ENCODE measurements at places on chromosomes 11 and 22. TPM values are rescaled to one million over a fixed set of nuclear protein-coding genes. Genes with fewer than 3 reads are reported as not detected.
A peak's percentile ranks its signal among the peaks of the same experiment; 100 is the strongest.

DNA sequence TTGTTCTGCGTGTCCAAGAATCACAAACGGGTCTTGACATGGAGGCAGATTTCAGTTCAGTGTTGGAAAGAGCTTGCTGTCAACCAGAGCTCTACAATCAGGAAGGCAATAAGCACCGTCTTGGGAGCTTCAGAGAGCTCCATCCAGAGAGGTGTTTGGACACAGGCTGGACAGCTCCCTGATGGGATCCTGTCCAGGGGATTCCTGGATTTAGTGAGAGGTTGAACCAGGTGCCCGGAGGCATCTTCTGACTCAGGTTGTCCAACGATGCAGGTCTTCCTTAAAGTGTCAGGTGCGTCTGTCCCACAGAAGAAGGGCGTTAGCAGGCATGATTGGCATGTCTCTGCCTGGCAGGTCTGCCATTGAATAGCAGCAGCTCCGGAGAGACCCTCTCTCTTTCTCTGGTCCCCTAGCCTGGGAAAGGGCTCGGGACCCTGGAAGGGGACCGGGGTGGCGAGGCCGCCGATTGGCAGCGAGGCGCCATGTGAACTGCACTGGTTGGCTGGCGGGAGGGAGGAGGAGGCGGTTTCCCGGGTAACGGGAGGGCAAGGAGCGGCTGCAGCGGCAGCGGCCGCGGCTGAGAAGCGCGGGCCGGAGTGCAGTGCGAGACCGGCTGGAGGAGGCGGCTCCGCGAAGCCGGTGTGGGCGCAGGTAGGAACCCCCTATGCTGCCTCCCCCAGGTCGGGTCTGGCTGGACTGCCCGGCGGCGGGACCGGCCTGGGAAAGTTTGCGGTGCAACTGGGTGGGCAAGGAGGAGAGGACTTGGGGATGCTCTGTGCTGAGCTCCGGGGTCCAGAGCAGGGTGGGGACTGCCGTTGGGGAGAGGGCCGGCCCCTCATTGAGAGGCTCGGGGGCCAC, 104.1 kb upstream of the E2F8 start:
- DNase-seq = peak; percentile 48

CD3D gene
- not detected for total RNA-seq

XRRA1 gene
- total RNA-seq = 12.3 TPM

DNA sequence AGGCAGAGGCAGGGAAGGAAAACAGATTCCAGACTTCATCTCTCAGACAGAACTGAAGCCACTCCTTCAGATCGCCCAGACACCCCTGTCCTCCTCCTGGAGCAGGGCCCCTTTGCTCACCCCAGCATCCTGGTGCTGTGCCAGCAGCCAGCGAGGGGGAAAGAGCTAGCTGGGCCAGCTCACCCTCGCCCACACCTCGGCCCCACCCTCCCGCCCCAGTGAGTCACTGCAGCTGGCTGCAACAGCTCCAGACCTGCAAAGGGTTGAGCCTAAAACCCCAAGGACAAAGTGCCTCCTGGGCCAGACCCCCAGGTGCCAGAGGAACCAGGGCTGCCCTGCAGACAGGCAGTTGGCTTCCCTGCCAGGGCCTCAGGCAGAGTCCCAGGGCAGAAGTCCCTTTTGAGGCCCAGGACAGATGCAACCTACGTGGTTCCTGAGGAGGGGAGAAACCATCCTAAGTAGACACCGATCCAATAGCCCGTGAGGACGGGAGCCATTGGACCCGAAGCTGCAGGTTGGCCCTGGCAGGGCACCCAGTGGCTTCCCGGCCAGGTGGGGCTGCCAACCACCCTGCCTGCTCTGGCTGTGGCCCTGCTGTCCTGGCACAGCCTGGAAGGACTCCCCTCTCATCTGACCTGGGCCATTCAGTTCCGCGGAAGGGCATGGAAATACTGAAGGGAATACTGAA, 7.2 kb downstream of the AHNAK start:
- peak; percentile 76 for DNase-seq

DNA sequence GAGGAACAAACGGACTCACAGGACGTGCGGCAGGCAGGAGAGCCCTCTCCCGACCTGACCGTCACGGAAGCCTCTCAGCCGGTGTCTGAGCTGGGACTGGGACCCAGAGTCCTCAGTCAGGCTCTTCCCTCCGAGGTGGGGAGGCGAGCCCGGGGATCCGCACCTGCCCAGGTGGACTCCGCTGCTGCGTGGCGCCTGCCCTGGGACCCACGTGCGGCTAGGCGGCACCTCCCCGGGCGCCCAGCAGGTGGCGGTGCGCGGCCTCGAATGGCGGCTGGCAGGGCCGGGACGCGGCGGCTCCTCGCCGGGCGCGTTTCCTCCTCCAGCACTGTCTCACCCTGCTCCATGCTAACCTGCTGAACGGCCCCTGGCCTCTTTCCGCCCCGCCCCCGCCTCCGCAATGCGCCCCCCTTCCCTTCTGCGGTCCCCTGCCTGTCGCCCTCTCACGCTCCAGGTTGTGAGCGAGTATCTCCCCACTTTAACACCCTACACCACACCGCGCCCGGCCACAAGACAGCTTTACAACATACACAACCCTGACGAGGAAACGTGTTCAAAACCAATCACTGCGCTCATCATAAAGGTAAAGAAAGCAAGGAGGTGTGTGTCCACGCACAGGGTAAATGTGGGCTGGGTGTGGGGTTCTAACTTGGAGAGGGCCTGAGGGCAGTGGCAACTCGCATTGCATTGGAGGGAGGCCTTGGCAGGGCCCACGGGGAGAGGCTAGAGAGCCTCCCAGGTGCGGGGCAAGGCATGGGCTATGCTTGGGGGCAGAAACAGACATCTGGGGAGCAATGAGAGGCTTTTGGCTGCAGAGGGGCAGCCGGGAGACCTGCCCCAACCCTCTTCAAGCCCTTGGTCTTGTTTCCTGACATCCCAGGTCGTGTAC, 25.9 kb upstream of the ATXN10 start:
- peak; percentile 77 for DNase-seq

GRCh38 chr11:61954106-61954850, 4.1 kb downstream of the BEST1 start:
- no peak for DNase-seq

CDHR5 gene
- total RNA-seq = not detected

LMO1 gene
- total RNA-seq = 0.41 TPM

GRCh38 chr11:61716478-61717285, 35.8 kb upstream of the MYRF start:
- DNase-seq = no peak

C11orf21 gene
- 0.10 TPM for total RNA-seq

DNA sequence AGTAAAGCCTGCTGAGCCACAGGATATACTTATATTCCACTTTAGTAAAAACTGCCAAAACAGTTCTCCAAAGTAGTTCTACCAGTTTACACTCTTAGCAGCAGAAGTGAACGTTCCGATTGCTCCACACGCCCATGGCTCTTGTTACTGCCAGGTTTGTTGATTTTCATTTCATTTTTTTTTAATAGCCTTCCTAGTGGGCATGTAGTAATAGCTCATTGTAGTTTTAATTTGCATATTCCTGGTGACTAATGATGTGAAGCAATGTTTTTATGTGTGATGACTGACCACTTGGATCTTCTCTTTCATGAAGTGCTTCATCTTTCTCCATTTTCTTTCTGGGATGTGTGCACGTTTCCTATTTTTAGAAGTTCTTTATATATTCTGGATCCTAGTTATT, 4.8 kb upstream of the C11orf97 start:
- no peak for DNase-seq

GRCh38 chr11:112481893-112482292, 221.2 kb upstream of the PLET1 start:
- no peak for DNase-seq

DNA sequence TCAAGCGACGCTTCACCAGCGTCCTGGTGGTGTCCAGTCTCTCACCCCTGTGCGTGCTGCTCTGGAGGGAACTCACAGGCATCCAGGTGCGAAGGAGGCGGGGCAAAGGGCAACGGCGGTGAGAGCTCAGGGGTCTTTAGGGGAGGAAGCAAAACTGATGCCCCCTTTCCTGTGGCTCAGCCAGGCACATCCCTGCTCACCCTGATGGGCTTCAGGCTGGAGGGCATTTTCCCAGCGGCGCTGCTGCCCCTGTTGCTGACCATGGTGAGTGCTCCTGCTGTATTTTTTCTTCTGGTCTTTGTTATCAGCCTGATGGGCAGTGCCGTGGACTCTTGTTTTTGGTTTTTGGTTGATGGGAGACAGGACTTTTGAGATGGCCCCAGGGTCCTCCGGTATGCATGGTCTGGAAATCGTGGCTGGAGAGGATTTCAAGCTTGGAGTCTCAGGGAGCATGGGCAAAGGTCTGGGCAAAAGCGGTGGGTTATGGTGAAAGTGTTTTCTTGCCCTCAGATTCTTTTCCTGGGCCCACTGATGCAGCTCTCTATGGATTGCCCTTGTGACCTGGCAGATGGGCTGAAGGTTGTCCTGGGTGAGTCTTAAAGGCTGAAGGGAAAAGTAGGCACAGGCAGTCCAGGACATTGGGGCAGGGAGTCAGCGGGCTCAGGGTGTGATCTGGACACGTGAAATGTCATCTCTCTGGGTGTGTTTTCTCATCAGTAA, 695 bp downstream of the RCE1 start:
- no peak for DNase-seq

GRCh38 chr11:126366064-126366822, 10.8 kb downstream of the ST3GAL4 start:
- peak; percentile 82 for DNase-seq

DGAT2 gene
- 0.62 TPM for total RNA-seq

GRCh38 chr11:106989078-106989455, 29.2 kb downstream of the GUCY1A2 start:
- DNase-seq = no peak

DNA sequence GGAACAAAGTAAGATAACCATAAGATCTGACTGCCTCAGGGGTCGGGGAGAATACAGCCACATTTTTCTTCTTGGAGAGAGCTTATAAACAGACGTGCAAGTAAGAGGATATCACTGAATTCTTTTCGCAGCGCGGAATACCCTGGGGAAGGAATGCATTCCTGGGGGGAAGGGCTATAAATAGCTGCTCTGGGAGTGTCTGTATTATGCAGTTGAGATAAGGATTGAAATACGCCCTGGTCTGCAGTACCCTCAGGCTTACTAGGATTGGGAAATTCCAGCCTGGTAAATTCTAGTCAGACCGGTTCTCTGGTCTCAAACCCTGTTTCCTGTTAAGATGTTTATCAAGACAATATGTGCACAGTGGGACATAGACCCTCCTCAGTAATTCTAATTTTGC, 1491.7 kb upstream of the RAG2 start:
- DNase-seq = peak; percentile 12

DNA sequence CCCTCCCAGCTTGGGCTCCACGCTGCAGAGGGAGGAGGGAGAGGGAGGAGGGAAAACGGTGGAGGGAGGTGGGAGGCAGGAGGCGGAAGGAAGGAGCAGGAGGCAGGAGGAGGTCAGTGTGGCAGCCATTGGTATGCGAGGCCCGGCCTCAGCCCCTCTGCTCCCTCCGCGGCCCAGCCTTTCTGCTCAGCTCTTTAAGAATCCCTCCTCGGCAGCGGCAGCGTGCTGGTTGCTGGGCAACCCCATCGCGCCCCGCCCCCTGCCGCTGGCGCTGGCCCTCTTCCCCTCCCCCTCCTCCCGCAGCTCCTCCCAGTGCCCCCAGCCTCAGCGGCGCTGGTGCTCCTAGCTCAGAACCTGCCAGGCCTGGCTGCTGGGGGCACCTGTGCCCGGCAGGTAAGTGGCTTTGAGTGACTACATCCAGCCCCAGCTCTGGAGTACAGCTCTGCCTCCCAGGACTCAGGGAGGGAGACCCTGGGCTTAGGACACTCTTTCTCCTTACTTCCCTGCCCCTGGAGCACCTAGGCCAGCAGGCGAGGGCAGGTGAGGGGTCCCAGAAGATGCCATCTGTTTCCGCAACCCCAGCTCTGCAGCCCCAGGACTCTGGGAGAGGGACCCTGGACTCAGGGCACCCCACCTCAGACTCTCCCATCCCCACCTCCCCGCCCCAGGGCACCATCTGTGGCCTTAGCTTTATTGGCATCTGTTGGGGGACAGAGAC, 7.2 kb upstream of the FLRT1 start:
- peak; percentile 68 for DNase-seq

DNA sequence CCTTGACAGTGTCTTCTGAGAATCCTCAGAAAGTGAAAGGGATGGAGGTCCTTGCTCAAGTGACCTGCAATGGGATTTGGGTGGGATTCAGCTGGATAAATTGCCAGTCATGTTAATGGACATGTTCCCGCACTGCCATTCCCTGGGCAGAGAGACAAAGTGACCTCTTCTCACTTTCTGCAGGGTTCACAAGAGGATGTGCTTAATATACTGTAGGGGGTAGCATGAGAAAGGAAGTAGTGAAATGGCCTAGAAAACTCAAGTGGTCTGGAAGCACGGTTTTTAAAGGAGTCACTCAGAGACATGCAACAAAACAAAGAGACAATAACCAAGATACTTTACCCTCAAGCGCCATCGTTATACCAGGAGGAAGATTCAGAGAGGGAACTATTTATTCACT, 70.2 kb downstream of the NELL1 start:
- DNase-seq = peak; percentile 14

- no peak for DNase-seq
Measured at GRCh38 chr11:58600510-58600909, 21.6 kb downstream of the ZFP91 start.

ELMOD1 gene
- total RNA-seq = 3.2 TPM

- DNase-seq = no peak
Measured at GRCh38 chr11:88886796-88887195, 179.0 kb downstream of the GRM5 start.

DNA sequence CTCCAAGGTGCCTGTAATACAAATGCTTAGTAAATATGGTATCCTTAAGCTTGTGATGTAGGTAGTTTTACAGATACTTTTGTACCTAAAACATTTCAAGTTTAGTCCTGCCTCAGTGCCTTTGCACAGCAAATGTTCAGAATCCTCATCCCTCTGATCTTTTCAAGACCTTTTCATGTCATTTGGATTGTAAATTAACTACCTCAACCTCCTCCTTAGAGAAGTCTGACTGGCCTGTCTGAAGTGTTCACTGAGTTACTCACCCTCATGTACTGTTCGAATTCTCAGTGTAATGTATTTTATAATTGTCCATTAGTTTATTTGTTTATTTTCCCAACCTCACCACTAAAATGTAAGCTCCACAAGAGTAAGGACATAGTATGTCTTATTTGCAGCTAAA, 147.5 kb downstream of the ELP4 start:
- no peak for DNase-seq

DNA sequence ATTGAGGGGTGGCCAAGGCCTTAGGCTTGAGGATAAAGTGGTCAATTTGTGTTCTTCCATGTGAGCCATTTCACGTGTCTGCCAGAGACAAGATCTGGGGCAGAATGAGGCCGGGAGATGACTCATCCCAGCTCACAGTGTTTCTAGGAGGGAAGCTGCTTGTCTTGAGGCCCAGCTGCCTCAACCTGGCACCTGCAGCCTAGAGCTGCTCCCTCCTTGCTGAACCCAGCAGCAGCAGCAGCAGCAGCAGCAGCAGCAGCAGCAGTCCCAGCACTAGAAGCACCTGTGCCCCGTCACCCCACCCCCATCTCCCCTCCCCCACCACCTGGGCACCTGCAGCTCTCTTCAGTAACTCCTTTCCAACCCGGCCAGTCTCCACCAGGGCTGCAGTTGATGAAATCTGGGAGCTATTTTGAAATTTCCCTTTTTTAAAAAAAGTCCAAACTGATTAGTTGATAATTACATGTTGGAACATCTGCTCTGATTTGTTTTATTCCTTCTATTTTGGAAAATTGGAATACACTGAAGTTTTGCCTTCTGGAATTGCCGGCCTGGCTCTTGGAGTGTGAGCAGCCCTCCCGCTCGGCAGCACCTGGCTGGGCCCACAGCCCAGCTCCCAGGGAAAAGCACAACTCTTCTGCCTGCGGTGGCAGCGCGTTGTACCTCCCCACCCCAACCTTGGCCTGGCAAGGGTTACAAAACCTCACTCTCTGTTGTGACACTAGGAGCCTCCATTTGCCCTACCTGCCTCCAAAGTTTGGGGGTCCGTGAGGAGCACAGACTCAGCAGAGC, 143.5 kb downstream of the NXPE2 start:
- peak; percentile 61 for DNase-seq

AKIP1 gene
- total RNA-seq = 48.1 TPM

GDPD4 gene
- not detected for total RNA-seq

Measured in tongue (tissue), 3 donors.